ENCODE measurements at places on chromosomes 2 and 18. TPM values are rescaled to one million over a fixed set of nuclear protein-coding genes. Genes with fewer than 3 reads are reported as not detected.

The ZNF521 gene
- 41.1 TPM for total RNA-seq

The HES6 gene
- total RNA-seq, result 1.1 TPM

The EML6 gene
- 4.1 TPM for total RNA-seq

The GBX2 gene
- total RNA-seq, result under 0.01 TPM

The HOXD12 gene
- total RNA-seq, result not detected

The CROCC2 gene
- total RNA-seq, result 0.20 TPM

The RESP18 gene
- total RNA-seq, result not detected

The NTSR2 gene
- not detected for total RNA-seq

The PROKR1 gene
- not detected for total RNA-seq

The VPS4B gene
- 30.1 TPM for total RNA-seq

The SCYGR4 gene
- not detected for total RNA-seq

The SERPINB11 gene
- not detected for total RNA-seq

The TLX2 gene
- total RNA-seq, result under 0.01 TPM

The CCDC141 gene
- total RNA-seq, result under 0.01 TPM

The IL37 gene
- total RNA-seq, result not detected

The CEBPZ gene
- 43.0 TPM for total RNA-seq

The SYT4 gene
- not detected for total RNA-seq

The PRSS56 gene
- total RNA-seq, result not detected

The NCKAP5 gene
- total RNA-seq, result 0.37 TPM

The PLCL1 gene
- 0.37 TPM for total RNA-seq
